Stimulated activated CD8-positive, alpha-beta memory T cell treated with anti-CD3 and anti-CD28 coated beads, Interleukin-4, amount 100 ng/mL, for 4 hours (primary cell): ENCODE measurements at places on chromosomes 5 and 9.

- no peak for DNase-seq
These were observed 19.8 kb downstream of the GPRIN1 start for GRCh38 chr5:176590035-176590717.

DNA sequence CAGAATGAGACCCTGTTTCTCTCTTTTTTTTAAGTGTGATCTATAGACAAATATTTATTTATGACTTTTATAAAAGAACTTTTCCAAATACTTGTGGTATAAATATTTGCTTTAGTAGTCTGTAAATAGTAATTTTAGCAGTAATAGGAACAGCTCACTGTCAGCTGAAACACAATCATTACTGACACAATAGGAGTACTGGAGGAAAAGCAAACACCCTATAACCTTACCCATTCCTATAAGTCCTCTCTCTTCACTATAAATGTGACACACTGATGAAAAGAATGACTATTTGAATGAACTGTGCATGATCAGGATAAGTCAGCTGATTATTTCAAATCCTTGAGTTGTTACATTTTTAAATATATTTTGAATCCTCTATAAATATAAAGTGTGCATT is 72.4 kb downstream of the CDH12 start:
- no peak for DNase-seq

DNA sequence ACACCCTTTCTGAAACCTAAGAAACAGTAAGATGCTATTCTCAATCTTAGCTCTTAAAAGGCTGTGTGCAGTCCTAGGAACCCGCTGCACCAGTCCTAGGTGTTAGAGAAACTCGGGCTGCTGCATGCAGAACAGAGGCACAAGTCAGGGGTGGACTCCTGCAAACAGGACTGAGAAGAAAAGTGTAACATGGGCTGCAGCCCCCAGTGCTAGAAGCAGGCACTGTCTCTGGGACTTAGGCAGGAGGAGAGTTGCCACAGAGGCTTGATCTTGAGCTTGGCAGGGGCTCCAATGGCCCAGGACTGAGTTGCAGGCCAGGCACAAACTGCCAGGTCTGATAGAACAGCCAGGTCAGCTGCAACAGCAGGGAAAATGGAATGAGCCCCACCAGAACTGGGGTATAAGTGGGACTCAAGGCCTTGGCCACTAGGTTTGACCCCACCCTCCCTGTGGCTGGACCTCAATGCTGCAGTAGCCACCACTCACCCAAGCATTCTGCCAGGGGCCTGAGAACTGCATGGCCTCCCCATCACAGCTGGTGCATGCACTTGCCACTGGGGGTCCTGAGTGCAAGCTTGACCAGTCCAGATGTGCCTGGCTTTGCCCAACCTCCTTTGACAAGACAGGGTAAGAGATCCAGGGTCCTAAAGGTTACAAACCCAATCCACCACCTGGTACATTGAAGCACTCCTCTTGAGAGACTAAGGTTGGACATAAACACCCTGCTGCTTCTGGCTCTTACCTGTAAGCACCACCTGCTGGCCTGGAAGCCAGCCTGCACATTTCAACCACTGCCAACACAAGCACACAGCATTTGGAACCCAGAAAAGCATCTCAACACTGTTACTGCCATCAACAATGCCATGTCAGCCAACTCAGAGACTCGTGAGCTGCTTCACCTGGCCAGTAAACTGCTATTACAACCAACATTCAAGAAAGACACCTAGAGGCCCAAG is 103.3 kb downstream of the FBXL17 start:
- no peak for DNase-seq

DNA sequence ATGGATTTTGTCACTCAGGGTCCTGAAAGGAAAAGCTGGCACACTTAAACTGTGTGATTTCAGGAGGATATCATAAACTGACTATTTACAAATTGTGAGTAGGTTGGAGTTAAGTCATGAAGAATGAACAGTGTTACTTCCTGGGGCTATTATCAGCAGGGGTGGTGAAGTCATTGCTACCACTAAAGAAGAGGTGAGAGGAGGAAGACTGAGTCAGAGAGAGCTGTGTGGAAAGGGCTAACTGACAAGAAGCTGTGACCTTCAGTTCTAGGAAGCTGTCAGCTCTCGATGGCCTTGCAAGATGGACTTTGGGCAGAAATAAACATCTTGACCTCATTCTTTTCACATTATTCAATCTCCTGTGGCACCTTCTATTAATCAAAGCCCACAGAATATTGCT is 72.3 kb upstream of the STARD4 start:
- no peak for DNase-seq

- DNase-seq = no peak
These were observed 146.9 kb upstream of the FBN2 start for GRCh38 chr5:128684961-128685360.

- no peak for DNase-seq
These were observed 69.9 kb upstream of the NMUR2 start for GRCh38 chr5:152474961-152475360.
